Inflammatory macrophage treated with lipopolysaccharide for 4 hours (primary cell): ENCODE measurements at places on chromosomes 3 and 15.

DNA sequence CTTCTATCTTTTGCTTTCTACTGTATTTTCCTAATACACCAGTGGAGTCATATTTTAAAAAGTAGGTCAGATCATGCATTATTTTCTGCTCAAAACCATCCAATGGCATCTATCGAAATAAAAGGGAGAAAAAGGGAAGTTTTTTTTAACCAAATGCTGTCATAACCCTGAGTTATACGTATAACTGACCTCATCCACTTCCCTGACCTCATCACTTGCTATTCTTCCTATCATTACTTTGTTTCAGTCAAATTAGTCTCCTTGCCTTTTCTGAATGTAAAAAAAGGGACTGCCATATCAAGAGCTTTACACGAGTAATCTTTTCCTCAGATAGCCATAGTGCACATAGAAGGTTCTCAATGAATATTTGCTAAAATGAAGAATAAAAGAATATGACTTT, 1383.6 kb downstream of the ZPLD1 start:
- no peak for DNase-seq

DNA sequence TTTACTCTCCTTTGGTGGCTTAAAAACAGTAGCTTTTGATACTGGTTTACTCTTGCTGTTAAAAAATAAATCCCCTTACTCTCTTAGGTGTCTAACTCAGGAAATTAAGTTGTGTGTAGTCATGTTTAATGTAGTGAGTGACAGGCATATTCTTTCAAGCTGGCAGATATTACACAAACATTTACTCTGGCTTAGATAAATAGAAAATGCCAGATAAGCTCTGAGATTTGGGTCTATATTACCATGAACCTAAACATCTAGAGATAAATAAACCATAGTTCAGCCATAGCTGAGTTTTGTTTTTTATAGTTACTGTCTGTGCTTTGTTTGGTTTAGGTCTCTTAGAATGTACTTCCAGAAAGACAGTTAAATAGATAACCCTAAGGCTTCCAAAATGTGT, 2.4 kb downstream of the SEMA6D start:
- no peak for DNase-seq

GRCh38 chr3:43221076-43221475, 65.3 kb upstream of the SNRK start:
- DNase-seq = no peak

GRCh38 chr3:166836836-166837235, 543.3 kb downstream of the ZBBX start:
- no peak for DNase-seq

DNA sequence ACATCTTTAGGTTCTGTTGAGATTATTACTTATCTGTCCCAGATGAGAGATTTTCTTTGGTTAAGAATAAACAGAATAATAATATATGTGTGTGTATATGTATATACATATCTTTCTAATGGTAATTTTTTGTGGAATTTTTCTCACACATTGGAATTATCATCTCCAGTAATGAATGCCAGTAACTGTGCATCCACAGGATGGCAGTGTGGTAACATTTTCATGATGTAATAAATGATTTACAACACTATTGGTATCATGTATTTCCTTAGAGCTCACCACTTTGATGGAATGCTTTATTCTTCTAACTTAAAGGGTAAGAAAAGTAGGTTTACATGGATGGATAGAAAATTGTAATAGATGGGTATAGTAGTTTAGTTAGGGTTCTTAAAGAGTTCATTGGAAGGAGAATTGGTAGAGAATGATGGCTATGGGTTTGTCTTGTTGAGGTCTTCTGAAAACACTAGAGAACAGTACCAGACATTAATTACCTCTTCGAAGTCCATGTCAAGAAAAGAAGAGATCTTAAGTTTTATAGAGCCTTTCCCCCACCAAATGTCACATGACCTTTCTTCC, 78.1 kb downstream of the STT3B start:
- peak; percentile 62 for DNase-seq

- no peak for DNase-seq
Observed at GRCh38 chr3:17133632-17134545, 249.1 kb downstream of the PLCL2 start.

DNA sequence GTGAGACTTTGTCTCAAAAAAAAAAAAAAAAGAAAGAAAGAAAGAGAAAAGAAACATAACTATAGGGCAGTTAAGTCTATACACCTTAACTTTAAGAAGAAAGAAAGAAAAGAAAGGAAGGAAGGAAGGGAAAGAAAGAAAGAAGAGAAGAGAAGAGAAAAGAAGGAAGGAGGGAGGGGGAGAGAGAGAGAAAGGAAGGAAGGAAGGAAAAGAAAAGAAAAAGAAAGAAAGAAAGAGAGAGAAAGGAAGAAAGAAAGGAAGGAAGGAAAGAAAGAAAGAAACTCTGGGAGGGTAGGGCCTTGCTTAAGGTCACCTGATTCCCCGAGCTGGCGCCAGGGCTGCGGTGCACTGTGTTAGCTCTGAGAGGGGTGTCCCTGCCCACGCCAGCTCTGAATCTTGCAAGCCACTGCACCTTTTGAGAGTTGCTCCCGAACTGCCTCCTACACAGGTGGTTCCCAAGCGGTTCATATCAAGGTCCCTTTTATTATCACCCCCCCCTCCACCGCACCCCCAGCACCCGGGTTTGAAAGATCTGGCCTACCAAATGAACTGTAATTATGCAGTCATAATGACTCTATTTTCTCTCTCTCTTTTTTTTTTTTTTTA, 39.2 kb upstream of the VPS8 start:
- no peak for DNase-seq

- DNase-seq = no peak
Observed at GRCh38 chr15:89755701-89756100, 4.7 kb upstream of the MESP1 start.

DNA sequence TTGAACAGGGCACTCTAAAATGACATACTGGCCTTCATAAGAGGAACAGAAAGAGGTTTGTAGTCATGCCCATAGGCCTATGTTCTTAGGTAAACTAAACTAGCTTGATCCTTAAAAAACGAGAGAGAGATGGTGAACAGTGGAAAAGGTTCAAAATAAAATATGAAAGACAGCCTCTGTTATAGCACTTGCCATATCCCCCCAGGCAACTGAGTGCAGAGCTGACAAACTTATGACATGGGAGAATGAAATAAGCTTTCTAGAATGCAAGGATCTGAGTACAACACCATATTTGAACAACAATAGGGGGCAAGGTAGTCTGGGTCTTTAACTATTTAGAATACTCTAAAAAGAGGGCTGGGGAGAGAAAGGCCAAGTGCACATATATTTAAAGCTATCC, 700.6 kb upstream of the CFAP20DC start:
- no peak for DNase-seq

DNA sequence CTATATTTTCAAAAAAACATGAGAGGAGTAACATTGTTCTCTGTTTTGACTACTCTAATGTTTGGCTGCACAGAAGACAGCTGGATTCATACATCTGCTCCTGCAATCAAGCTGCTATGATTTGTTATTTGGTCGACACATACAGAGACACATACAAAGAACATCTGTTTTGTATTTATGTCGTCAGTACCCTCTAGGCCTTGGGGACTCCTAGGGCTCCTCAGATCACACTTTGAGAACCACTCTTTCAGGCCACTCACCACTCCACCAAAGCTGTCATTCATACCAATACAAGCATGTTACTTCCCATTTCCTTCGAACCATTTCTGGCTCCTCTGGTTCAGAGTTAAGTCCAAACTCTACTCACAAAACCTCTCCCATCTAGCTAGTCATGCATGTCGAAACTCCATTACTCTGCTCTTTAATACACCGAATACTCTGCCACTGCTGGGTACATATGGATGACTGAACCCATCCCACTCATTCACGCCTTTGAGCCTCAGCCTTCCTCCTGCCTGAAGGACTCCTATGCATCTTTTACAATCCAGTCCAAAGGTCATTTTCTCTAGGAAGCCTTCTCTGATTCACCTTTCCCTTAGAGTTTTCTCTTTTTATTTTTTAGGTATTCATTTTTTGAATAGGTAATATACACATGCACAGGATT, 102.9 kb upstream of the ARHGEF3 start:
- no peak for DNase-seq
